ENCODE measurements at places on chromosomes 13 and 19. TPM values are rescaled to one million over a fixed set of nuclear protein-coding genes. Genes with fewer than 3 reads are reported as not detected.
A peak's percentile ranks its signal among the peaks of the same experiment; 100 is the strongest.

DNA sequence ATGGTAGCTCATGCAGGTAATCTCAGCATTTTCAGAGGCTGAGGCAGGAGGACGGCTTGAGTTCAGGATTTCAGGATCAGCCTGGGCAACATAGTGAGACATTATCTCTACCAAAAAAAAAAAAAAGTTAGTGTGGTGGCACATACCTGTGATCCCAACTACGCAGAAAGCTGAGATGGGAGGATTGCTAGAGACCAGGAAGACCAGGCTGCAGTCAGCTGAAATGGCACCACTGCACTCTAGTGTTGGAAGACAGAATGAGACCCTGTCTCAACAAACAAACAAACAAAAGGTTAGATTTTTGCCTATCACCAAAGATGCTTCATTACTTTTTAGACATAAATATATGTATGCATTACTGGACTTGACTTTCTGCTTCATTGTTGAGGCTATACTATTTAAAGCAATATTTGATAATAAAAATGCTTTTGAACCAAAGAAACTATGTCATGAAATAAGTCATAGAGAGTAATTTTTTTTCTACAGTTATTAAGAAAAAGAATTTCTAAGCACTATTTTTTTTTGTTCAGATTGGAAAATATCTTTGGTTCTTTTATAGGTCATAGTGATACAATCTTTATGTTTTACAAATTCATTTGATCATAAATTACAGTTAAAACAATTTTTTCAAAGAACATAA, 1180.1 kb upstream of the ATXN8OS start:
- no peak for DNase-seq

- peak; percentile 31 for DNase-seq
Observed at GRCh38 chr19:1284979-1285736, 515 bp upstream of the EFNA2 start.

The ZNF433 gene
- total RNA-seq: 3.5 TPM

The KCNN1 gene
- total RNA-seq: not detected
